Activated CD8-positive, alpha-beta memory T cell treated with anti-CD3 and anti-CD28 coated beads for 24 hours (primary cell): ENCODE measurements at places on chromosomes 12 and 14.

GRCh38 chr12:6567112-6567670 lies 900 bp downstream of the NOP2 start:
- no peak for DNase-seq

GRCh38 chr12:79057540-79057939 lies 193.0 kb downstream of the SYT1 start:
- no peak for DNase-seq

DNA sequence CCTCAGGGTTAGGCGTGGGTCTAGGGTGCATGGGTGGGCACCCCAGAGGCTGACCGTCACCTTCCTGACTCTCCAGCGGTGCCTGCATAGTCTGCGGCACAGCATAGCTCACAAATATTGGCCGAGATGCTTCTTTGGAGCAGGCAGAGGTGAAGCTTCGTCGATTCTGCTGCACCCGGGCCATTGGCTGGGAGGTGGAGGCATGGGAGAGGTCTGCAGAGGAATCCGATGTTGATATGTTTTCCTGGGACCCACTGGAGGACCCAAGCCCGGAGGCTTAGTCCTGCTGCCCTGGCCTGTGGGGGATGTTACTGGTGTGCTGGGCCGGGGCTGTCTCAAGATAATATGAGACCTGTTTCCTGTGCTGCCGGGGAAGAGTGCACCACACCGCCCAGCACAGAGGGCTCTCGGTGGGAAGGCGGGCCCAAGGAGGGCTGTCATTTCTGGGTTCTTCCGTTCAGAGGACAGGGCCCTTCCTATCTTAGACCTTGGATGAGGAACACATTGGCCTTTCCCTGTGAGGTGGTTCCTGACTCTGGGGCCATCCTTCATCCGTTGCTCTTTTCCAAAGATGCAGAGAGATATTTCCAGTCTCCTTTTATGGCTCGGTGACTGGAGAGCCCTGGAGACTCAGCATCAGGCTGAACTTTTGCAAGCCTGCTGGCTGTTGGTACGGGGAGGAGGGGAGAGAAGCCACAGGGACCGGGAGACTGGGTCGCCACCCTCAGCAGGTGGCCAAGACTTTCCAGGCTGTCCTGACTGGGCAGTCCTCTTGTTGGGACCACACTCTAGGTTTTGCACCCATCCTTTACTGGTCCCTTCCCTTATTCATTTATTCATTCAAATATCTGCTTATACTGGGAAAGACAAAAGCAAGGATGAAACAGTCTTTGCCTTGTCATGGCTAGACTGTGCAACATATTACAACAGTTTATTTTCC lies 143.5 kb downstream of the TSPAN9 start:
- DNase-seq, result no peak

DNA sequence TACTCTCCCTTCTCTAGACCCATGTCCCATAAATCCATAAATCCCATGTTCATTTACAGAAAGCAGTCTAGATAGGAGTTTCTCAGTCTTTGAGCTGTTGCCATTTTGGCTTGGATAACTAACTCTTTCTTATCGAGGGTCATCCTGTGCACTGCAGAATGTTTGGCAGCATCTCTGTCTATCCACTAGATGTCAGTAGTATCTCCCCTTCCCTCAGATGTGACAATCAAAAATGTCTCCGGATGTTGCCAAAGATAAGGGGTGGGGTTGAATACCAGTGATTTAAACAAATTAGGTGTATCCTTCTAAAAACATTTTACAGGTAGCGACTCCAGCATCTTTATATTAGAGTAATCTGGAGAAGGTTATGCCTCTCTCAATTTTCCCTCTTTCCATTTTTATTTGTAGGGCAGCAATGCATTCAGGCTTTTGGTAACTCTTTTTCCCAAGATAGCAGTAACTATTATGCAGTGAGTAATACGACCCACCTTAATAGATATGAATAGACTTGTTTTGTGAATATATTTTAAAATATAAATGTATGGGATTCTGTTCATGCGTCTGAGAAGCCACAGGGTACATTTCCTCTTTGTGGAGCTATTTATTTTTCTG lies 100.7 kb downstream of the LRRK2 start:
- no peak for DNase-seq

DNA sequence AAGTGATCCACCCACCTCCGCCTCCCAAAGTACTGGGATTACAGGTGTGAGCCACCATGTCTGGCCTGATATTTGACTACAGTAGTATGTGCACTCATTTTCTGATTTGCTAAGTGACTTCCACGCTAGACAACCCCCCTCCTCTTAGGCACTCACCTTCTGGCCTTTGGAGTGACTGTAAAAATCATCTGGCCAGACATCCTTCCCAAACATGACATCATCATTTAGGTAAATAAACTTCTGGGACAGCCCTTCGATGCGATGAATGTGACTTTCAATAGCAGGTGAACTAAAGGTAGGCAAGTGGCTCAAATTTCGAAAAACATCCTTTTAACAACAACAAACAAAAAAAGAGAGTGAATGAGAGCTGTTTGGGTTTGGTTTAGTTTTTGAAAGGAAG lies 30.6 kb upstream of the SYCP3 start:
- no peak for DNase-seq

DNA sequence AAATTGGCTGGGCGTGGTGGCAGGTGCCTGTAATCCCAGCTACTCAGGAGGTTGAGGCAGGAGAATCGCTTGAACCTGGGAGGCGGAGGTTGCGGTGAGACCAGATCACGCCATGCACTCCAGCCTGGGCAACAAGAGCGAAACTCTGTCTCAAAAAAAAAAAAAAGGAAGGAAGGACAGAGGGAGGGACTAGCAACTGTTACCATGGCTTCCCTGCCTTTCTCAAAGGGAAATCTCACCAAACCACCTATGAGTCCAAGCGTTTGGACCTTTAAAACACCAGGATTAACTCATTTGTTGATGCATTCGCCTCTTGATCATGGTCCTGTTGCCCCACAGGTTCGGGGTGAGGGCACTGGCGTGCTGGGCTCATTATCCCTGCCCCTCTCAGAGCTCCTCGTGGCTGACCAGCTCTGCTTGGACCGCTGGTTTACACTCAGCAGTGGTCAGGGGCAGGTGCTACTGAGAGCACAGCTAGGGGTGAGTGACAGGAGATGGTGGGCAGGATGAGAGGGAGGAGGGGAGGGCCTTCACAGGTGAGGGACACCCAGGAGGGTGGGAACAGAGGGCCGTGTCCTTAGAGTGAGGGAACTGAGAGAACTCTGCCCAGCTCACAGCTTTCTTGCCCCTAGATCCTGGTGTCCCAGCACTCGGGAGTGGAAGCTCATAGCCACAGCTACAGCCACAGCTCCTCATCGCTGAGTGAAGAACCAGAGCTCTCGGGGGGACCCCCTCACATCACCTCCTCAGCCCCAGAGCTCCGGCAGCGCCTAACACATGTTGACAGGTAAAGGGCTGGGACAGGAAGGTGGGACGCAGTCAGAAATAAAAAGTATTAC lies 10.2 kb upstream of the MYL6B start:
- no peak for DNase-seq
